Mesenteric fat pad (tissue), 1 donor: ENCODE measurements at places on chromosomes 2 and 18. TPM values are rescaled to one million over a fixed set of nuclear protein-coding genes. Genes with fewer than 3 reads are reported as not detected.

Gene SCN7A
- total RNA-seq = 0.42 TPM

Gene IL18R1
- total RNA-seq = 18.2 TPM

Gene NEB
- total RNA-seq = 0.64 TPM

Gene ALK
- total RNA-seq = 1.0 TPM

Gene SERPINB4
- total RNA-seq = not detected

Gene BOLL
- not detected for total RNA-seq

Gene KRCC1
- 18.7 TPM for total RNA-seq

Gene CDH7
- not detected for total RNA-seq

Gene NGEF
- total RNA-seq = 0.35 TPM

Gene SERPINE2
- total RNA-seq = 56.4 TPM

Gene FEV
- total RNA-seq = not detected

Gene NCKAP5
- total RNA-seq = 1.7 TPM

Gene KIAA1328
- 8.0 TPM for total RNA-seq

Gene ARHGAP28
- 9.1 TPM for total RNA-seq

Gene ARHGAP25
- 15.6 TPM for total RNA-seq

Gene LOXHD1
- total RNA-seq = 2.3 TPM

Gene FAM237A
- not detected for total RNA-seq

Gene DNMT3A
- total RNA-seq = 24.4 TPM

Gene HOXD13
- 1.1 TPM for total RNA-seq

Gene FBLN7
- 5.3 TPM for total RNA-seq

Gene UBXN4
- total RNA-seq = 98.3 TPM

Gene YES1
- total RNA-seq = 54.3 TPM

Gene SNTG2
- 5.6 TPM for total RNA-seq

Gene CYTIP
- total RNA-seq = 16.0 TPM
